ENCODE measurements at places on chromosomes 4 and X.

DNA sequence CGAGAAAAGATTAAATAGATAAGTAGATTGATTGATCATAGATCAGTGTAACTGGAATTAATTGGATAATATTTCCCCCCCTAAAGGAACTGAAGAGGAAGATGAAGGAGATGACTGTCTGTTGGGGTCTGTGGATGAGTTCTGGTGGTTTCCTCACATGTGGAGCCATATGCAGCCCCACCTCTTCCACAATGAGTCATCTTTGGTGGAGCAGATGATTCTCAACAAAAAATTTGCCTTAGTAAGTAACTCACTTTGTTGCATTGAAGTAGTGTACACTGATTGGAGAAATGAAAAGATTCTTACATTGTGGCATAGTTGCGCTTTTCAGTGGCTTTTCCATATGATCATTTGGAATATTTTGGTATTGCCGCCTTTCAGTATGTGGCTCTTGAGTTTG is 80.4 kb downstream of the NDST3 start:
- peak; percentile 12 for DNase-seq

DNA sequence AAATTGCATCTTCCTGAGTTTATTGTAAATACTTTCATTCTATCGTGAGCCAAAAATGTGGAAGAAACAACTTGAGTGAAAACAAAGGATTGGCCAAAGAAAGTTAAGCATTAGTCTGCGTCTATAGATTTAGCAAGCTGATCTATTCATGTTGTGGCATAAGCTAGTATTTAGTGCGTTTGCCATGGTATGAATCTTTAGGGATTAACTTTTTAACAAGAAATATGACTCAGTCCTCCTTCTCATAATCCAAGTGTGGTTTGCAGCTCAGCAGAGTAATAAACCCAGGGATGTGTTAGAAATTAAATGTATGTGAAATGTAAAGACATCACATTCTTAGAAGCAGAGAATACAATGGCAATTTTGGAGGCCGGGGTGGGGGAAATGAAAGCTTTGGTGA is 1110.9 kb downstream of the NLGN4X start:
- DNase-seq: no peak

- DNase-seq: no peak
Measured at GRCh38 chrX:16958356-16958755, 11.9 kb downstream of the REPS2 start.

DNA sequence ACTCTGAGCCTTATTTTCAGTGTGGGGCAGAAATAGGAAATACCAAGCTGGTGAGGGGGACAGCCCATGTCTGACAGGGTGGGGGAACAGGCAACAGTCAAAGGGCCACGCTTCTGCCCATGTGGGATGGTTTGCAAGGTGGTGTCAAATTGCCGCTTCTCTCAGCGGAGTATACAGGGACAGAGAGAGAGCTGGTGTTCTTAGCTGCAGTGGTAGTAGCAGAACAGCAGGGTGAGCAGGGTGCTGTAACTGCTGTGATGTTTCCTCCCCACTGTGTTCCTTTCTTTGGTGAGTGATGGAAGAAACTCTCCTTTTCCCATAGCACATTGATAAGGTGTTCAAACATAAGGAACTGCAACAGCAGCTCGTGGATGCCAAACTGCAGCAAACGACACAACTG is 37.9 kb downstream of the RBBP7 start:
- no peak for DNase-seq

DNA sequence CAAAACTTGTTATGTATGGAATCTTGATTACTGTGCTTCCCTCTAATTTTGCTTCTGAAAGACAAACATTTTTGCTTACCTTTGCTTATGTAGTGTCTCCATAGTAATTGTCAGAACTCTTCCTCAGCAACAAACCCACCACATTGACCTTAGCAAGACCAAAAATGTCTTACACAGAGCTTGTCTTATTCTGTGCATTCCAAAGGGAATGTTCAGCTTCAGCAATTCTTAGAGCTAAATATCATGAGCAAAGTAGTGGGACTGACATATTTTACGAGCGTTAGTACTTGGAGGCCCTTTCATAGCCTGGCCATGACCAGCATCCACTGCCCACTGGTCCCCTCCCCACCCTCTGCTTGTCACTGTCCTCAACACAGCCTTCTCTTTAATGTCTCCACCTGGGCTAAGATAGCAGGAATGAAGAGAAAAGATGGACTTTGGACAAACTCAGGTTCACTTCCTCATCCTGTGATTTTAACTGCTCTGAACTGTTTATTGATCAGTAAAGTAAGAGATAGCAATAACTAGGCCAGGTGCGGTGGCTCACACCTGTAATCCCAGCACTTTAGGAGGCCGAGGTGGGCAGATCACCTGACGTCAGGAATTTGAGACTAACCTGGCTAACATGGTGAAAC is 15.5 kb upstream of the SH3D19 start:
- DNase-seq: no peak

- DNase-seq: no peak
Measured at GRCh38 chr4:126906466-126906865, 726.3 kb upstream of the INTU start.

- DNase-seq: no peak
Measured at GRCh38 chrX:131827935-131828334, 195.2 kb upstream of the STK26 start.

DNA sequence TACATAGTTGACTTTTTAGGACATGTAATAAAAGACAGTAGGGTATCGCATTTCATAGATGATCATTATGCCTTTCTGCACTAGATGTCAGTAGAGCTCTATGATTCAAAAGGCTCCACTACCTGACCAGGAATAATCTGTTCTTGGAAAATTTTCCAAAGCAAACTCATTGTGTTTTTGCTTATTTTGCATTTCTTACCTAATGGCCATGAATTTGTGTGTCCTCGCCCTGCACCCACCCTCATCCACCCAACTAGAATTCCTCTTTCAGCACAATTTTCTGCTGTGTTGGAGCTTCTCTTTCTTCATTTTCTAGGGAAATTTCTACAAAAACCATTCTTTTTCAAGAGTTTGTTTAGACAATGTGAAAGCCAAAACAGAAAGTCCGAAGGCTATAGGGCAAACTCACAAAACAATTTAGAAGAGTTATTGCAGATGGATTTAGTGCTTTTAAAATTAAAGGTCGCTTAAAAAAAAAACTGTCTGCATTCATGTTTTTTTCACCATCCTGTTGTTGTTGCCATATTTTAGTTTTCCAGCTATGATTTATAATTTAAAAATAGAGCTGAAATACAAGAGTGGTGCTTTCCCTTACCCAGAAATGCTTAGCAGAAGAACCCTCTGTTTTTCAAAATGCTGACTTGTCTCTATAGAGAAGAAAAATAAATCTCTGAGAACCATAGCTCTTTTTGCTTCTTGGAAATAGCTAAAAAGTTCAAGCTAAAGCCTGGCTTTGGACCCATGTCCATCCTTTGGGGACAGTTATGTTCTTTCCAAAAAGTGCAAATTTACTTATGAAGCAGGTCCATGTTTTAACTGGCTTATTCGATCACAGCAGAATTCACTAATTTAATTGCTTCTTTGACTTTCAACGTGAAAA is 183.7 kb downstream of the SPATA18 start:
- DNase-seq: no peak

DNA sequence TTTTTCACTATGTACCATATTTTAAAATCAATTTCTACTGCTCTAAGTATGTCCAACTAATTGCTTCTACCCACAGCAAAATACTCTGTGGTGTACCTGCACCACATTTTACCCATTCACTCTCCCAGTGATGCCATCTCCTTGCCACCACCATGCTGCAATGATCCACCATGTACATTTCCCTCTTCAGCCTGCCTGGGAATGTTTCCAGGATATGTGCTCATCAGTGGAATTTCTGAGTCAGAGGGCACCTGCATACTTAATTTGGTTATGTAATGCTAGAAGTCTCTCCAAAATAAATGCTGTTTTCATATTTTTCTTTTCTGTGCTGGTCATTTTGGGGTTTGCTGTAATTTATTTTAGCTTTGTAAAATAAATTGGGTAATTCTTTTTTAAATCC is 33.2 kb upstream of the OCIAD2 start:
- peak; percentile 88 for DNase-seq

GRCh38 chr4:140085881-140086280 is 68.1 kb downstream of the MAML3 start:
- no peak for DNase-seq

- no peak for DNase-seq
Measured at GRCh38 chr4:947491-947971, 15.3 kb downstream of the TMEM175 start.

DNA sequence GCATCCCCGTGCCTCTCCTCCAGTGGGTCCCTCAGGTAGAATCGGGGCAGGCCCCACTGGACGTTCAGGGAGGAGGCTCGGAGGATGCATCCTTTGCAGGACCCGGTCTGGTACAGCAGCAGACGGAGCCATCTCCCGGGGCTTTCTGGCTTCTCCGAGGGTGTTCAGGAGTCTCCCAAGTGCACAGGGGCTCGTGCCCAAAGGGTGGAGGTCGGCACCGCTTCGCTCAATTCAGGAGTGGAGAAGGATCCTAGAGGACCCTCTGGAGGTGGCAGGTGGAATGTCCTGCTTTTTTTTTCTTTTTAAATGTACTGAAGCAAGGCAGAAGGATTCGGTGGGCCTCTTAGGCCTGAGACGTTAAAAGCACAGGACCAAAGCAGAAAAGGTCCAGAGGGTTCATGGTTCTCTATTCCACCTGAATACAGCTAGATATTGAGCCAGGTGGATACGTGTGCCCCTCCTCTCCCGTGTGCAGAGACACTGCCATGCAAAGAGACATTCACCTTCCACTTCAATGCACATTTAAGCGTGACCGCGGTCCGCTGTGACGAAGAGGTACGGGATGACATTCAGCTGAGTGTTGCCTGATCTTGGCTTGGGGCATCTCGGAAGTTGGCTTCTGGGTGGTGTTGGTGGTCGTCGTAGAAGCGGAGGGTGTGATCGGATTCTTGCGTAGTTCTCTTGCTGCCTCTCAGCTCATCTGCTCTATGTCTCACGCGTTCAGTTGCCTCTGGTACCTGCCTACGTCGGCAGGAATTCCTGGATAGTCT is 281.2 kb upstream of the AGTR2 start:
- DNase-seq: no peak

DNA sequence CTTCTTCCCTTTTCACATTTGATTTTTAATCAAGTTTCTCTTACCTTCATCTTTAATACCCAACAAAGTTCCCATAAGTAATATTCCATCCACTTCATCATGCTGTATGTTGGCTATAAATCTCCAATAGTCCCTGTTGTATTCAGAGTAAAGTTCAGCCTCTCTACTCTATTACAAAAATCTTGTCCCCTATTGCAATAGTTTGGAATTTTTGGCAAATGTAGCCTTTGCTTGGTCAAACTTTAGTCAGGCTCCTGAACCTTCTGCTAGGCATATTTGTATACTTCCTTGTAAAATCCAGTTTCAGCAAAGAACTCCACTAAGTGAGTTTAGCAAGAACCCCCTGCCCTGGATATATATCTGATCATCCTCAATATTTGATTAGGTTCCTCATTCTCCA is 54.0 kb upstream of the PACRGL start:
- DNase-seq: no peak

DNA sequence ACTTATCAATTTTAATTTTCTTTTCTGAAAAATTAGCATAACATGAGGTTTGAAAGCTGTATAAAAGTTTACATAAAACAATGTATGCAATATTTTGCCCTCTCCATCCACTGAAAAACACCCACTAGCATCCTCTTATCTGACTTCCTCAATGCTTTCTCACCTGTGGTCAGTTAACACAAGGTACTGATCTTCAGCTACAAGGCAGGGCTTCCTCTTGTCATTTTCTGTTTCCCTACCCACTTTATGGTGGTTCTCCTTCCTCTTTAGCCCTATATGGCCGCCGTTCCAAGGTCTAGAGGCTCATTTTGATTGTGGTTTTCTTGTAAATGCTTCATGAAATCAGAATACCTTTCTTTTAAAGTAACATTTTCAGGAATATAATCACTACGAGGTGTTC is 618.6 kb upstream of the CPEB2 start:
- DNase-seq: no peak

DNA sequence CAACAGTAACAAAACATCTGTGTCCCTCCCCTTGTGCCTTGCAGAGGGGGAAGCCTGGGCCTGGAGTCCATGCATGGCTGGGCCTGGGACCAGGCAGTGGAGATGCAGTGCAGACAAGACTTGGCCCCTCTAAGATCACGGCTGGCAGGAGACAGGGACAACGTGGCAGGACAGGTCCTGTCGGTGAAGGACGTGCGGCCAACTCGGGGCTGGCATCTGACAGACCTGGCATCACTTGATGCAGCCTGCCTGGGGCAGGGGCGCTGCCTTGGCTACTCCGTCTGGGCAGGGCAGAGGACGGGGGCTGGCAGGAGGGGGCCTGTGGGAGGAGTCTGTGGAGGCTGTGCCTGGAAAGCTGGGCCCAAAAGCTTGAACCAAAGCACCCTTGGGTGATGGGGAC is 112.1 kb downstream of the CPZ start:
- DNase-seq: no peak

DNA sequence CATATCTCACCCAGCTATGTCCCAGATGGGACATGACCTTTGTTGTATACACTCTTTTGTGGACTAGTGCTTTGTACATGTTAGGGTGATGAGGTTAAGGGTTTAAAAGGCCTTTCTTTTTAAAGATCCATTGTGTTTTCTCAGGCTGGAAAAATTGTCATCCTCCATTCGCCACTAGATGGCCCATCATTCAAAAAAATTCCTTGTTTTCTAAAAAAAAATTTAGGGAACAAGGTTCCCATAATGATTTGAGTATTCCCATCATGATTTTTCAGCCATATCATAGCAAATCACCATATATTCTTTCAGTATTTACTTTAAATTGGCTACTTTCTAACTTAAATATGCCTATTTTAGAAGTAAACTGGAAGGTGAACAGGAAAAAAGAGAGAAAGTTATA is 91.9 kb upstream of the TMEM164 start:
- no peak for DNase-seq

DNA sequence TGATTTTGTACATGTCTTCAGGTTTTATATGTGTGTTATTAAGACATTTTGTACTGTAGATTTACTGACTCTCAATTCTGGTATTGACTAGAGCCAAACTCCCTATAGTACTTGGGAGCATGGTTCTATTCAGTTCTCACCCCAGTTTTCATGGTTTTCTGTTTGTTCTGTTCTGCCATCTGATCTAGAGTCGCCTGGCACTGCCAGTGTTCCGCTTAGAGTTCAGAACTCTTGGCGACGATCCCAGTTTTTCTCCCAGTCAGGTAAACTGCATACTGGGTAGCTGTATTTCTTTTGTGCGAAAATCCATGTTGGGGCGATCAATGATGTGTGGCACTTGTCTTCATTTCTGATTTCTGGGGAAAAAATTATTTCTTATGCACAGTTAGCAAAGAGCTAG is 78.0 kb downstream of the PHOX2B start:
- DNase-seq: no peak

- no peak for DNase-seq
Measured at GRCh38 chrX:137574102-137574783, 8.3 kb downstream of the ZIC3 start.

DNA sequence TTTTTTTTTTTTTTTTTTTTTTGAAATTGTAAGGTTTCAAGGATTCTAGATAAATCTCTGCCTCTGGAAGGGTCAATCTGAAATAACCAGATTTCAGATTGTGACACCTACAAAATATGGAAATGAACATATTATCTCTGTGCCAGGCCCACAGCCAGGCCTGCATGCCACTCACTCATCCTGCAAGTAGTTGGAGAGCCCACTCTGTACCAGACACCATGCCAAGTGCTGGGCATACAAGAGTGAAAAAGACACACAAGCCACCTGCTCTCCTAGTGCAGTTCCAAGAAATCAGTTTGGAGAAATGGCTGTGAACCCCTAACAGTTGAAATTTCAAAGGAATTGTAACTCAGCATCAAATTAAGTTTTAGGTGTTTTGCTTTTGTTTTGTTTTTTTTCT is 145.9 kb upstream of the NOCT start:
- no peak for DNase-seq

GRCh38 chr4:27308379-27308778 is 447.7 kb downstream of the STIM2 start:
- DNase-seq: no peak

Measured in NCI-H226 (cell line).